Stimulated activated CD8-positive, alpha-beta memory T cell treated with anti-CD3 and anti-CD28 coated beads, Interleukin-2, amount 100 ng/mL, for 1 hour (primary cell): ENCODE measurements at places on chromosomes 1 and 21.

DNA sequence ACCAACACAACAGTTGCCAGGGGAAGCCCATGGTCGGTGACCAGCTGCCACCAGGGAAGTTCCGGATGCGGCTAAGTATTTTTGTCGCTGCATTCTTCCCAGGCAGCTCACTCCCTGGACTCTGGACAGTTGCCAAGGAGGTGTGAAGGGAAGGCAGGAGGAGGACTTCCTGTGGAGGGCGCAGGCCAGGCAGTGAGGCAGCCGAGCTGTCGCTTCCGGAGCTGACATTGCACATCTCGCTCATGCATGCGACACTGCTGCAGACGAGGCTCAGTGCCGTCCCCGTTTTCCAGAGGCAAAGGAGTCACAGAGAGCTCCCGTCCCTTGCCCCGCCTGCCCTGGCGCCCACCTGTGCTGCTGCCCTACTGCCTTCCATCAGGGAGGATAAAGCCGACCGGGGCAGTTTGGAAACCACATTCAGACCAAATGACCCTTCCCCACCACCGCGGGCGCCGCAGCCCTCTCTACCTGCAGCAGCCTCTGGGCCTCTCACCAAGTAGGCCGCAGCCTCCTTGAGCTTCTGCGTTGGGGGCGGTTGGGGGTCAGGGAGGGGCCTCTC, 81.4 kb downstream of the NENF start:
- DNase-seq, result no peak

- DNase-seq, result no peak
Observed at GRCh38 chr1:70459496-70460225, 48.6 kb downstream of the CTH start.

DNA sequence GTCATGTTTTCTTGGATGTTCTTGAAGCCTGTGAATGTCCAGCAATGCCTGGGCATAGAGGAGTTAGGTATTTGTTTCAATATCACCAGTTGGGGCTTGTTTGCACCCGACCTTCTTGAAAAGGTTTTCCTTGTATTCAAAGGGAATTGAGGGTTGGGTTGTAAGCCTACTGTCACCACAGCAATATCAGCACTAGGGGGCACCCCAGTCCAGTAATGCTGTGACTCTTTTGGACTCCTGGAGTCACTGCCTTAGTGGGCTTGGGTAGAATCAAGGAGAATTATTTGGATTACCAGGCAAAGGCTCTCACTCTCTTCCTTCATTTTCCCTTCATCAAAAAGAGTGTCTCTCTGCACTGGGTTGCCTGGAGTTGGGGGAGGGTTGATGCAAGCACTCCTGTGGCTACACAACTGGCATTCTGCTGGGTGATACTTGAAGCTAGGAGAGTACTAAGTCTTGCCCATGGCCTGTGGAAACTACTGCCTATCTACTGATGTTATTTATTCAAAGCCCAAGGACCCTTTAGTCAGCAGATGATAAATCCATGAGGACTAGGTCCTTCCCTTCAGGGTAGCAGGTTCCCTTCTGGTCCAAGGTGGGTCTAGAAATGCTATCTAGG, 34.5 kb downstream of the OR10R2 start:
- peak; percentile 19 for DNase-seq

DNA sequence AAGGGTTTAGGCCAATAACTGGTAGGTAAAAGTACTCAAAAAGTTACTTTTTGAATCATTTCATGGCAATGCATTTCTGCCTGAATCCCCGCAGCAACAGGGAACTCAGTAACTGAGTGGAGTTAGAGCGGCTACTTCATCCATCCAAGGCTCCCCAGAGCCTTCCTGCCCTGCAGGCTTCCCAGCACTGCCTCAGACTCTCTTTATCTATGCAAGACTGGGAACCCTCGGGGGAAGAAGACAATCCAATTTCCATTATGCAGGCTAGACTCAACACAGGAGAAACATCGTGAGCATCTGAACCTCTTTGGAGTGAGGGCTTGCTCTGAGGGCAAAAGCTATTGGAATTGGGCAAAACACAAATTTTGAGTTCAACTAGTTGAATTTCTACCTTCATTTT, 23.1 kb downstream of the ZMYND12 start:
- no peak for DNase-seq

- no peak for DNase-seq
Observed at GRCh38 chr1:41526956-41527561, 42.6 kb upstream of the EDN2 start.

GRCh38 chr1:22452481-22452957, 868 bp downstream of the ZBTB40 start:
- DNase-seq, result no peak

DNA sequence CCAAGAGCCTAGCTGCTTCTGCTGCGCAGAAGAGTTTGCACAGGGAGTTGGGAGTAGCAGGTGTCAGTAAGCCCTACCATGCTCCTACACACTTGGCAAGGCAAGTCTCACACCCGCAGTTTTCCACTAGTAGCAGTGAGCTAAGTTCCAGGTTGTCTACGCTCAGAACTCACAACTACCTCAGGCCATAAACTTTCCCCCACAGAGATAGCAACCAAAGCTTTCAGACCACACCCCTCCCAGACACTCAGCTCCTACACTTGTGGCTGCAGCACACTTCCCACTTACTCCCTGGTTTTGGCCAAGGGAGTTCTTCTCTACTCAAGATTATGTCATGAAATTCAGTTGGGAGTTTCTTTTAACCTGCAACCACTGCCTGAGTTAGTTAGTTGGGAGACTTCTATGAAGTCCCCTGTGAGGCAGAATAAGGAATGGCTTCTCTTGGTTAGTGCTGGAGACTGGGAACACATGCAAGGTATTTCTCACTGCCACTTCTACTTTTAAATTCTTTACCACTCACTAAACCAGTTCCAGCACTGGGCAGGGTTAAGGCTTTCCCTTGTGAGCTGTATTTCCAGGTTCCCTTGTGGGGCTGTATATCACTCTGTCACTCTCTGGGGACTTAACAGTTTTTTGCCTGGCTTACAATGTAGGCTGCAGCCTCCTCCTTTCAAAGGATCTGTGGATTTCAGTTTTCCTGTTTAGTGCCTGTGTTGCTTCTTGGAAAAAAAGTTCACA, 18.3 kb upstream of the MAB21L3 start:
- no peak for DNase-seq

DNA sequence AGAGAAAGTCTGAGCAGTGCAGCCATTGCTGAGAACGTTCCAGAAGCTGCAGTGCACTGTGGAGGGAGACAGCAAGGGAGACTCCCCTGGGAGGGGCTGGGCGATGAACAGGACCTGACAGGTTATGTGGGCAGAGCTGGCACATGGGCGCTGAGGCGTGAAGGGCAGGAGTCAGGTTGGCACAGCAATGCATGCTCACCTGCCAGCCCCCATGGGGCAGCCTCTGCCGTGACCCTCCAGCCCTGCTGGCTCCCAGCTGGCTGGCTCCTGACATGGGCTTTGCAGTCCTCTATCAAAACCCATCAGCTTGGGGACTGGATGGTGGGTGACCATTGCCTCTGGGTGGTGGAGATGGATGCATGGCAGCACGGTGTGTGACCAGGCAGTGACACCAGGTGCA, 300.3 kb downstream of the CAMTA1 start:
- no peak for DNase-seq

- no peak for DNase-seq
Observed at GRCh38 chr1:115337276-115337632, 795 bp downstream of the NGF start.

DNA sequence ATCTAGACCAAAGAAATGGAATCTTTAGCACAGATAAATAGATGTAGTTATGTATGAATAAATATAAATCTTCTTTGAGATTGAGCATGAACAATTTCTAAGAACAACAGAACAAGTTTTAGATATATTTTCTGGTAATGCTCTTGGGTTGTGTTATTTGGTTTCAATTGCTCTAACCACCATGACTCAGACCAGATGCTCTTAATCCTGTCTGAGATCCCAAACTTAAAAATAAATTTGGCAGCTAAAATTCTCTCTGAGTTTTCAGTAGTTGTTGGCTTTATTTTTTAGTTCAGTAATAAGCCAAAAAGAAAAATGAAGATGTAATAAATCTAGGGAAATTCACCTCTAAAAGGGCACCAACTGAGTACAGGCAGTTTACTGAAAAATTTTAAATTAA, 1693.4 kb downstream of the NCAM2 start:
- no peak for DNase-seq

DNA sequence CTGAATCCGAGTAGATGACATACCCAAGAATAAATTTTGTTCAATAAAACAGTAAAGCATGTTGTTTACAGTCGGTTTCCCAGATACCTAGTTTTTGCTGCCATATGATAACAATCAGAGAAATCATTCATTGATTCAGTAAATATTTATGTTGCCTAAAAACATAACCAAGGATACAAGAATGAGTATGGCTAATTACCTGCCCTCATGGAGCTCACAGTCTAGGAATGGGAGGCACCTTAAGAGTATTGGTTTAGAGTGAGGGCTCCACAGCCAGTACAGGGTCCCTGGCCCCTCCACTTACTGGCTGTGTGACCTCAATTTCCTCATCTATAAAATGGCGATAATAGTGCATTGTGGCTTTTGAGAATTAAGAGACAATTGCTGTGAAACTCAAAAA, 921 bp downstream of the ATP5PB start:
- DNase-seq, result no peak

- DNase-seq, result no peak
Observed at GRCh38 chr1:208433971-208434370, 189.8 kb upstream of the PLXNA2 start.

DNA sequence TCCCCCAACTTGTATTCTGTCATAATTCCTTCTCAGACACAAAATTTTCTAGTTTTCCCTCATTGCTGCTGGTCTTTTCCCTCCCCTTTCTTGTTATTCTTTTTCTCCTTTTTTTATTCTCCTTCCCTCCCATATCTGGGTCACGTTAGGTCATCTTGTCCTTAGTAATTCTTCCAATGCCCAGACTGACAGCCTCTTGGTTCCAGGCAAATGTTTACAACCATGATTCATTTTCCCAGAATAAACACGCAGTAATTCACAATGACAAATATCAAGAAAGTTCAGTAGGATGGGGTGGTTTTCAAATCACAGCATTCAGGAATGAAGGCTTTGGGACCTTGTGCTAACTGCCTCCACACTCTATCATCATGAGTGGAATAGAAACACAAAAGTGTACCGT, 25.2 kb downstream of the NHLH2 start:
- DNase-seq, result no peak

GRCh38 chr1:1996207-1996651, 7.4 kb downstream of the CFAP74 start:
- no peak for DNase-seq

- no peak for DNase-seq
Observed at GRCh38 chr21:42021371-42022090, 11.4 kb upstream of the ZBTB21 start.

GRCh38 chr1:61141288-61142042, 59.1 kb downstream of the NFIA start:
- DNase-seq, result no peak

- DNase-seq, result no peak
Observed at GRCh38 chr1:177490036-177490639, 319.4 kb downstream of the BRINP2 start.
